ENCODE measurements at places on chromosomes 6 and 20.

GRCh38 chr6:157276134-157276532, 47.2 kb downstream of the TMEM242 start:
- no peak for DNase-seq

- DNase-seq = no peak
Observed at GRCh38 chr6:2688401-2689064, 62.2 kb downstream of the MYLK4 start.

GRCh38 chr20:53943522-53944291, 126.7 kb downstream of the BCAS1 start:
- DNase-seq = no peak

DNA sequence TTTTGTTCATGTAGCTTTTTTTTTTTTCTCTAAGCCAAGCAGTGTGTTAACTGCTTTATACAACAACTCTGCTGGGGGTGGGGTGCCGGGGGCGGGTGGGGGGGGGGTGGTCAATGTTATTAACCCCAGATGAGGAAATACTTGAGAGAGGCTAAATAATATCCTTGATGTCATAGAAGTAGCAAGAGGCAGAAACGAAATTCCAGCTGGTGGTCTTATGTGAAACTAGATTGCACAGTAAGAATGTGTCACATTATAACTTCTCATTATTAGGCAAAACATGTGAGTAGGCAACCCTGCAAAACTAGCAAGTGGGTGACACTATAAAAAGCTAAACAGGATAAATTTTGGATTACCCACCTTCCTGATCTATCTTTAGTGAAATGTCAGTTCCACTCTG, 12.8 kb downstream of the MYLK4 start:
- DNase-seq = no peak

DNA sequence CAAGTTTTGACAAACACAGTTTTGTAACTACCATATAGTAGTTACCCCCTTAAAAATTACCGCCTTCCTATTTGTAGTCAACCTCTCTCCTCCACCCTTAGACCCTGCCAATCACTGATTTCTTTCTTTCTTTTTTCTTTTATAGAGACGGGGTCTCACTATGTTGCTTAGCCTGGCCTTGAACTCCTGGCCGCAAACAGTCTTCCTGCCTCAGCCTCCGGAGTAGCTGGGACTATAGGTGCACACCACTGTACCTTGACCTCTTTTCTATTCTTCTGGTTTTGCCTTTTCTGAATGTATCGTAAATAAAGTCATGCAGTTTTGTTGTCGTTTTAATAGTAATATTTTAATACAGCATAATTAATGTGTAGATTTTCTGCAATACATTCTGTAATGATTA, 460.3 kb downstream of the EPM2A start:
- no peak for DNase-seq

GRCh38 chr6:159461266-159461665, 231.8 kb downstream of the SOD2 start:
- DNase-seq = no peak

DNA sequence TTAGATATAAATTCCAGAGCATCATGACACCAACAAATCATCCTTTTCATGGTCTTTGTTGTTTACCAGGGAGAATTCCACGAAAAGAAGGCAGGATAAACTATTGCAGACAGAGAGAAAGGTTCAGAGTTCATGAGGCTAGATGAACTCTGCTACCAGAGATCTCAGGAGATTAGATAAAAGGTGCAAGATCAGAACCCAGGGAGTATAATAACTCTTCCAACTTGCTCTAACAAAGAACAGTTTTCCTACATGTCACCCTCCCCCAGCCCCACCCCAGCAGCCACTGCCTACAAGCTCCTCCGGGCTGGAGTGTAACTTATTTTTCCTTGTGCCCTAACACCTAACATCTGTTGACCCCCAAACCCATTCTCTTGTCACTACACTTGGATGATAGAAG, 13.9 kb upstream of the CITED2 start:
- DNase-seq = no peak

DNA sequence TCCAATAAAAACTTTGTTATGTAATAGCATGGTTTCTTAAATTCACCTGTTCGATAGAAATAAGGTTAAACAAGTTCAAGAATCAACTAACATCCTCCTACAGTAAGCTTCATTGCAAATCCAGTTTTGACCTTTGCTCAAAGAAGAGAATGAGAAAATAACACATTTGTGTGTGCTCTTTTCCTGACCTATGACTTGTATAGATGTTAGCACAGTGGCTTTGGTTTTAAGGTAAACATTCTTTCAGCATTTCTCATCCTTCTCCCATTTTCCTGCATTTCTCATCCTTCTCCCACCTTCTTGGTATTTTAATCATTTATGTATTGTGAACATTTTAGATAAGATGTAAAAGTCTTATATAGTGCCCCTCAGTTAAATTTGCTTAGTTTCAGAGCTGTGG, 73.9 kb downstream of the PLCB1 start:
- no peak for DNase-seq

- DNase-seq = no peak
Observed at GRCh38 chr6:34179106-34179720, 33.3 kb upstream of the GRM4 start.

DNA sequence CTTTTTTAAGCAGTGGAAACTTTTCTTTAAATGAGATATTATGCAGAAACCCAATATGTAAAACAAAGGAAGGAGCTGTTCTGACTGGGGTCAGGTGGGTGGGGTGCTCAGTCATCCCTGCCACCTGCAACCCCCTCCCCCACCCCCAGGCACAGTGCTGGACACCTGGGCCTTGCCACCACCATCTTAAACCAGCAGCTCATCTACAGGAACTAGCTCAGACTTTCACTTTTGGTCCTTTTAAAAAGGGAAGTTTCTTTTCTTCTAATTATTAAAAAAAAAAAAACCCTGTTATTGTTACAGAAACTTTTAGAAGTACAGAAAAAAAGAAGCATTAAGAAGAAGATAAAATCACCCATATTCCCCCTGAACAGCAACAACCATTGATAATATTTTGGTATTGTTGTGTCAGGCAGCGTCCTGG, 37.1 kb downstream of the PPP1R16B start:
- DNase-seq = no peak

GRCh38 chr20:11271920-11272594, 598.3 kb upstream of the JAG1 start:
- no peak for DNase-seq

DNA sequence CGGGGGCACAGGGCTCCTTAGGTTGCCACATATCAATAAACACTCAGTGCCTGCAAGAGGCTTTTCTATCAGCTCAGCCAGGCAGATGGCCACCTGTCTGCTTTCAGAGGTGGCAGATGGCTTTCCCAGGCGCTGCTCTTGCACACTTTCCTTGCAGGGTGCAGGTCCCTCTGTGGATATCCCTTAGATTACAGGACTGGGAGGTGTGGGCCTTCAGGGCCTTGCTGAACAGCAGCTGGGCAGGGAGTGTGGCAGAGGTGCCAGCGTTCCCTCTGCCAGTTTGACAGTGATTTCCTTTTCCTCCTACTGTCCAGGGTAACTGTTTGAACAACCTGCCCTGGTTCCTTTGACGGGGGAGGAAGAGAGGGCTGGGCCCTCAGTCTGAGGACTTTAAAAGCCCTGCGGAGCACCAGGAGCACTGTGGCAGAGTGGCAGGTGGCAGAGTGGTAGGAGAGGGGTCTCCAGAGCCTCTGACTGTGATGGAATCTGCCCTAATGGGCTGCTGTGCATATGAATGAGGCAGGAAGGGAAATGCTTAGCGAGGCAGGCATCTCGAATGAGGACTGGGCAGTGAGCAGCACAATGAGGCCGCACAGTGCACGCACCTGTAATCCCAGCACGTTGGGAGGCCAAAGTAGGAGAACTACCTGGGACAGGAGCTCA, 34.2 kb downstream of the ABHD12 start:
- no peak for DNase-seq

DNA sequence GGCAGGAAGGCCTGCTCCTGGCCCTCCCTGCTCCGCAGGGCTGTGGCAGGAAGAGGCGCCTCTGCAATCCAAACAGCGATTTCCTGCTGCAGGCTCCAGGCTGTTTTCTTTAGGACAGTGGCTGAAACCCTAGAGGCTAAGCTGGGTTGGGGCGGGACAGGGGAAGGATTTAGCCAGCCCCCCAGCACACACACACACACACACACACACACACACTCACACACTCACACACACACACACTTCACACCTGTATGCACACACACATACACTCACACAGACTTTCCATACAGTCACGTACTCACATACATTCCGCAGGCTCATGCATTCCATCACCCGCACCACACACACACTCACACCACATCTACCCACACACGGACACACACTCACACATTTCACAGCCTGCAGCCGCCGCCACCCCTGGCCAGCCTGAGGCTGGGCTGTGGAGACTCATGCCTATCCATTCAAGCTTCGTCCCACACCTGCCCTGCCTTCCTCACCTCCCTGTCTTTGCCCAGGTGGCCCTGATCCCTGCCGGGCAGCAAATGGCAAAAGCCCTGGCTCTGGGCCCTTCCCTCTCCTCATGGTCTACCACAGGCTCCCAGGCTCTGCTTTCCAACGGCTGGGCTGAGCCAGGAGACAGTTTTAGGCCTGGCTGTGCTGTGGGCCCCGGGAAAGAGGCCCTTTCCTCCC, 17.9 kb downstream of the MDFI start:
- DNase-seq = no peak

DNA sequence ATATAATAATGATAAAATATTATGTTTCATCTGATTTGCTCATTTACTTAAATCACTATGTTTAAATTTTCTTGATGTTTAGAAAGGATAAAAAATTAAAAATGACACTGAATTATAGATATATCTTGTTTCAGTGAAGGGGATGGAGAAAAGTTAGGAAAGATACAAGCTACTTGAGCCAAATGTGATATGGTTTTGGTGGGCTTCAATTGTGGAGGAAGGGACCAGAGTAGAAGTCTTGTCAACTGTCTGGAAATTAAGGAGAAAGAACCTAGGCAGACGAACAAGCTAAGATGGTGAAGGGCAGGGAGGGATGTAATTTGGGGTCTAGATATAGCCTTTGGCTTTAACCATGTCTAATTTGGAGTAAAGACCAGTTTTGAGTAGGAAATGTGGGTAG, 186.4 kb upstream of the MMS22L start:
- no peak for DNase-seq

DNA sequence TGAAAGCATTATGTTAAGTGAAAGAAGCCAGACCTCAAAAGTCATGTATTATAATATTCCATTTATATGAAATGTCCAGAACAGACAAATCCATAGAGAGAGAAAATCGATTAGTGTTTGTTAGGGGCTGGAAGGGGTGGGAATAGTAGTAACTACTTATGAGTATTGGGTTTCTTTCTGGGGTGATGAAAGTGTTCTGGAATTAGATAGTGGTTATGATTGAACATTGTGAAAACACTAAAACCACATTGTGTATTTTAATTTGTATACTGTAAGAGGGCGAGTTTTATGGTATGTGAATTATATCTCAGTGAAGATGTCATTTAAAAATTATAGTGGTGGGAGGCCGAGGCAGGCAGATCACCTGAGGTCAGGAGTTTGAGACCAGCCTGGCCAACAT, 52.0 kb upstream of the KIF13A start:
- no peak for DNase-seq

- no peak for DNase-seq
Observed at GRCh38 chr20:49283176-49283702, 5.4 kb upstream of the ZNFX1 start.

- DNase-seq = no peak
Observed at GRCh38 chr6:131890091-131890490, 61.1 kb downstream of the CCN2 start.

DNA sequence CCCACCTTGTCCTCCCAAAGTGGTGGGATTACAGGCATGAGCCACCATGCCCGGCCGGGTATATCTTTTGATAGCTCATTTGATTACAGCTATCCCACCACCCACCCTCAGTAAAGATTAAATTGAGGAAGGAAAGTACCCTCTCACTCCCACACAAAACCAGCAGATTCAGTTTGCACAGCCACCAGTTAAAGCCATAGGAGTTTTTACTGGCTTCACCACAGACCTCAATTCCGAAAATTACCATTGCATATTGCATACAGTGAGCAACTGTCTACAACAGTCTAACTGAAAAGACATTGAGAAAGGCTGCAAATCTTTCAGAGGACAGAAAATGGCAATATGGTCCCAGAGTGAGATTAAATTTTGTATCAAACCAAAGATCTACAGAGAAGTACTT, 34.9 kb downstream of the ESF1 start:
- DNase-seq = no peak

DNA sequence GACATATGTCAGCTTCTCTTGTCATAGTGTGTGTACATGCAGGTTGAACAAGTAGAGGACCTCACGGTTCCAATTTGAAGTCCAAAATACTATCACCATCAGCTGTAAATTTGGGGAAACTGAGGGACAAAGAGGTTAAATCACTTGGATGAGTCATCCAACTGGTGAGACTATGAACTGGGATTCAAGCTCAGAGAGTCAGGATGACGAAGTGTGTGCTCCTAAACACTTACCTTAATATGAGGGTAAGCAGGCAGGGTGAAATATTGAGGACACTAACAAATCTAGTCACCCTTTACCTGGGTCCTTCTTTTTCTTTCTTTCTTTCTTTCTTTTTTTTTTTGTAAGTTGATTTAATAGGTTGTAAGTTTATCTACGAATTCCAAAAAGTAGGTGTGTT, 198.3 kb downstream of the KCNQ5 start:
- DNase-seq = no peak

- DNase-seq = no peak
Observed at GRCh38 chr20:60465993-60466686, 507.9 kb downstream of the CDH26 start.

- DNase-seq = no peak
Observed at GRCh38 chr20:25376236-25376635, 14.4 kb downstream of the ABHD12 start.

GRCh38 chr6:155023717-155024116, 28.6 kb downstream of the TIAM2 start:
- no peak for DNase-seq

- DNase-seq = no peak
Observed at GRCh38 chr20:18981962-18982539, 168.5 kb downstream of the SCP2D1 start.

DNA sequence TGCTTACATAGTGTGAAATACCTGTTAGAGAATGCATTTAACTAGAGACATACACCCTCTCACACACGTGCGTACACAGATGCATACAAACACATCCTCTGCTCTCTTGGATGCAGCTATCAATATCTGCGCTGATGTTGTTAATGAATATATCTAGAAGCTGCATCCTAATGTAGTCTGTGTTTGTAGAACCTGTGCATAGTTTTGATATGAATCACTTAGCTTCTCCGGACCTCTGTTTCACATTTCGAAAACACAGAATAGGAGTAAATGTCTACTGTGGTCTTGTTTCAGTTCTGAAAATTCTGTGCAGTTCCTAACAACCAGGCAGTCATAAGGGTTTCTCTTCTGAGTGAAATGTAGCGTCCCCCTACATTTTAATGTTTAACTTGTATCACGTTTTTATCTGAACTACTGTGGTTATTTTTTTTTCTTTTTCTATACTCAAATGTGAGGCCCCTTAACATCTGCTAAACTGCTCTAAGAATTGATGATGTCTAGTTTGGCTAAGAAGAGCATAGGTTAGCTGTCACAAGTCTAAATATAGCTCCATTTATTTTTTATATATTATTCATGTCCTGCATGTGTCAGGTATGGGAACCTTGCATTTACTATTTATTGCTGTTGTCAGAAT, 254.5 kb downstream of the TMEM242 start:
- DNase-seq = no peak

GRCh38 chr6:169070506-169071176, 183.0 kb downstream of the THBS2 start:
- DNase-seq = no peak
